A549 (cell line): ENCODE measurements at places on chromosomes 5 and 9.

DNA sequence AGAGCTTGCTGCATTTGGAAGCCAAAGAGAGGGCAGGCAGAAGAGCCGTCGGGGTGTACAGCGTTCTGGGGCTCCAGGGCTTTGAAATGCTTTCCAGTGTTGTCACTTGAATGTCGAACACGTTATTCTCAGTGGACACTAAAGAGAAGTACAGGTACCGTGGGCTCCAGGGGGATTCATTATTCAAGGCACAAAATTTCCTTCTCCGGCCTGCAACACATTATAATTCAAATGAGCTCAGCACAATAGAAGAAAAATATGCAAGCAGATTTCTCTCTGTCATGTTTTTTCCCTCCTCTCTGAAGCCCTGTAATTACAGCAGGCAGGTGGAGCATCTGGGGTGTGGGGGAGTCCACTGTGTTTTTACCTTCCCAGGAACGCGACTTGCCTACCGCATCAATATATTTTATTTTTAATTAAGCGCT, 293.1 kb downstream of the ZSWIM6 start:
- no peak for DNase-seq

- DNase-seq = no peak
These were observed 3.3 kb downstream of the SNAPC3 start for GRCh38 chr9:15426019-15426418.

GRCh38 chr5:107668154-107669095, 2.3 kb downstream of the EFNA5 start:
- peak; percentile 14 for DNase-seq

DNA sequence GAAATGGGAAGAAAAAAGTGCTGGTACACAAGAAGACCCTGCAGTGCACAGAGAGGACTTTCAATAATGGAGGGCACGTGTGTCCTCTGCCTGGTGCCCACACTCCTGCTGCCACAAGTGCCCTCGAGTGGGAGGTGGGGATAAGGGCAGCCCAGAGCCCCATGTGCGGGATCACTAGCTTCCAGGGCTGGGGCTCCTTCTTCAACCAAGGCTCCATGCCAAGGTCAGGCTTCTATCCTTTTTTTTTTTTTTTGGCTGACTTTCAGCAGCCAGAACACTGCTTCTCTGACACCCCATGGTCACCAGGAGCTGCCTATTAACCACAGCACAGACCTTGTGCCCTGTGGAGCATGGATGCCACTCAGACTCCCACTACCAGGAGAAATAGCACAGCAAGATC, 7.5 kb downstream of the ACSL6 start:
- DNase-seq = no peak

DNA sequence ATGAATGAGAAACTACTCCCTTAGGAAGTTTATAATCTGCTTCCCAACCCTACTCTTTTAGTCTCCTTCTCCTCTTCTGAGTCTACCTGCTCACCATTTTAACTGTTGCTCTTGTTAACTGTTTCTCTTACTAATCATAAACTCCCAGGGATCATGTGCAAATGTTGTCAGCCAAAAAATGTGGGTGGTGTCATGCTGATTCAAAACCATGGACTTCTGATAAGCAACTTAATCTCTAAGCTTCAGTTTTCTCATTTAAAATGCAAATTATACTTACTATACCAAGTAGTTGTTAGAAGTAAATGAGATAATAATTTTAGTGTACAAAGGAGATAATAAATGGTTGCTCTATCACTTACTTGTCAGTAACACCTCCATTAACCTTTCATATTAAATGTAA, 45.9 kb upstream of the TLX3 start:
- no peak for DNase-seq

- no peak for DNase-seq
These were observed 668 bp downstream of the RANBP3L start for GRCh38 chr5:36300927-36301540.

- no peak for DNase-seq
These were observed 75.9 kb downstream of the SPRY4 start for GRCh38 chr5:142248853-142249462.

DNA sequence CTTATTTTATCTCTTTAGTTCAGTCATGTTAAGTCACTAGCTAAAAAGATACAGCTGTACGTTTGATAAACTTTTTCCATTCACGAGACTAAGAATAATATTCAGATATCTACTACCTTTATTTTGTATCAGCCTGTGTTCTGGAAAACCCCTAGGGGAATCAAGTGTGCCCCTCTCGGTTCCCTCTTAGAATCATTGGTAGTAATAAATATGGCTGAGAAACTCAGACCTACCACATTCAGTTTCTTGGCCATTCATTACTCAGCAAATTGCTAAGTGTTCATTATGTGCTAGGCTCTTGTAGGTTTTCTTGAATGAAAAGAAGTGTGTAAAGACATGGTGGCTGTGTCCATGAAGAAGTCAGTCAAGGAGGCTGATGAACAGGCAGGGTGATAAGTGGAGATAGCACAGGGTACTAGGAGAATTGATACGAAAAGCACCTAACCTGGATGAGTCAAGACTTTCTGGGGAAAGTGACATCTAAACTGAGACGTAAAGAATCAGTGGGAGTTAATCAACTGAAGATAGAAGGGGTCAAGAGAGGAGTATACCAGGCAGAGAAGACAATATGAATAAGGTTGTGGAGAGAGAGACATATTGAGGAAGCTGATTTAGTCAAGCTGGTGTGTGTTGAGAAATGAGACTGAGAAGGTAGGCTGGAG, 86.2 kb downstream of the CSNK1G3 start:
- DNase-seq = no peak

DNA sequence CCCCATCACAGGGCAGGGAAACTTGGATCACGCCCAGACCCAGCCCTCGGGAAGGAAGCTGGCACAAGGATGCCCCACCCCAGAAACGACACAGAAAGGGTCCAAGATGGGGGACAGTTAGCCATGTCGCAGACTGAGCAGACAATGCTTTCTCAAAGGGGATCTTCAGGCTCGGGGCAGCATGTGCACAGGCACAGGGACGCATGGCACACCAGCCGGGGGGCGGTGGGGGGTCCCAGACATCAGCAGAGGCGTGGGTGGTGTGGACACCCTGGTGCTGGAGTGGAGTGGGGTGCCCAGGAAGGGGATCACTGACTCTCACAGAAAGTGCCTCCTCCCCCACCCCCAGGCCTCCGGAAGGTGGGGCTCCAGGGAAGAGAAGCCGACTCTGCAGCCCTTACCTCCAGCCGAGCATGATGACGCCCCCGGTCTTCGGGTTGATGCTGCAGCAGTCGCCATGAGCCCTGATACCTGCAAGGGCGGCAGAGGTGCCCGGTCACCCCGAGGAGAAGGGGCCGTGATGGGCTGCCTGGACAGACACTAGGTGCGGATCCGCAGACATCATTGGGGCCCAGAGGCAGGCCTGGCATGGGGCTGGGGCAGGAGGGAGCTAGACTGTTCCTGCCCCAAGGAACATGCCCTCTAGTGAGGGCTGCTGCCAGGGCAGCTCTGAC, 44.5 kb upstream of the ZNF354A start:
- DNase-seq = no peak

- DNase-seq = peak; percentile 23
These were observed 808.1 kb downstream of the EFNA5 start for GRCh38 chr5:106862450-106863193.

DNA sequence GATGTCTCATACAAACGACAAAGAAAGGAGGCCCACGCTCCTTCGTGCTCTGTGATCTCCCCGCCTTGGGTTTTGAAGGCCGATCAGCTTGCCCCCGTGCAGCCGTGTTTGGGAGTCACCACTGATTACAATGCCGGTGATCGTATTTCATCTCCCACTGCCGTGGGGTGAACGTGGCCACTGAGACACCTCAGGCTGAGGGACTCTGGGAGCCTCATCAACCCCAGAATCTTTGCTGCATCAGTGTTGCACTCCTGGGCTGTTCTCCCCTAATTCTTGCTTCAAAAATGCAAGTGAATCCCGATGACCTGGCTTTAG, 194.2 kb downstream of the HSPA4 start:
- DNase-seq = no peak
